ENCODE measurements at places on chromosomes 3 and 15.
A peak's percentile ranks its signal among the peaks of the same experiment; 100 is the strongest.

DNA sequence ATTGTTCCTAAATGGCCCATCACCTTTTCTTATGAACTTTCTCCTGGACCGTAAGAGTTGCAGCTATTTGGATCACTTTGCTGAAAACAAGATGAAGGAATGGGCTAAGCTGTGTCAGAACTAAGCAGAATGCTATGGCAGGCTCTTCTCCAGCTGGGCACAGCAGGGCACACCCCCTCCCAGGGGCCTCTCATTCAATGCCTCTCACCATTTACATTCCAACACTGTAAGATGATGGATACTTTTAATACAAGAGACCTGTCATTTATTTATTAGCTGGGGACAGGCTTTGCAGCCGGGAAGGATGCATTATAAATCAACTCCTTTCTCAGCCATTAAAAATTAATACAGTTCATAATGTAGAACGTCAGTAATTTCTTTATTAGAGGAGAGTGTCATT lies 240.1 kb downstream of the NTRK3 start:
- no peak for DNase-seq

DNA sequence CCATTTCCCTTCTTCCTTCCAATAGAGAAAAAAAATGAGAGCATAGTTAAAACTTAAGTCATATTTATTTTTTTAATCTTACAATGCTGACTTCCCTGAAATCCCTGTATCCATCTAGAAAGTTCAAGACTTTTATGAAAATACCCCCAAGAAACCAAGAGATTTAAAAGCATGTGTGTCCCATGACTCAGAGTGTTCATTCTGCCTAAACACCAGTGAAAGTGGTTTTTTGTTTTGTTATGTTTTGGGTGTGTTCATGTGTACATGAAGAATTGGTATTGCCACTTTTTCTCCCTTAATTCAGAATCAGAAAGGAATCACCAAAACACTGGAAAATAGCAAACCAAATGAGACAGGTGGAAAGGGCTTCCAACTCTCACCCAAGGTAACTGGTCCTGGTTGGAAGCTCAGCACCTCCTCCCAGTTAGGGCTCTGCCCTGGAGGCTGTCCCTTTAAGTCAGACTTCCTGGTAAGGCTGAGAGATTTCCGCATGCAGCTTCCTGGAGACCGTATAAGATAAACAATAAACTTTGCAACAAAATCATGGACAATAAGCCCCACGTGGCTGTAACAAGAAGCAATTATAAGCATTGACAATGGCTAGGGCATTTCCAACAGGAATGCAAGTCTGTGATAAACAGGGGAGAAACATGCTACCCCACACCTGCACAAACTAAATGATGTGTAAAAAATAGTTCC lies 121.9 kb upstream of the ARHGEF3 start:
- DNase-seq, result peak; percentile 63

- DNase-seq, result no peak
Observed at GRCh38 chr3:188296761-188297612, 143.0 kb downstream of the LPP start.

GRCh38 chr3:143172062-143172794 lies 52.7 kb downstream of the CHST2 start:
- DNase-seq, result no peak

GRCh38 chr3:171176244-171176933 lies 149.9 kb upstream of the SLC2A2 start:
- no peak for DNase-seq

DNA sequence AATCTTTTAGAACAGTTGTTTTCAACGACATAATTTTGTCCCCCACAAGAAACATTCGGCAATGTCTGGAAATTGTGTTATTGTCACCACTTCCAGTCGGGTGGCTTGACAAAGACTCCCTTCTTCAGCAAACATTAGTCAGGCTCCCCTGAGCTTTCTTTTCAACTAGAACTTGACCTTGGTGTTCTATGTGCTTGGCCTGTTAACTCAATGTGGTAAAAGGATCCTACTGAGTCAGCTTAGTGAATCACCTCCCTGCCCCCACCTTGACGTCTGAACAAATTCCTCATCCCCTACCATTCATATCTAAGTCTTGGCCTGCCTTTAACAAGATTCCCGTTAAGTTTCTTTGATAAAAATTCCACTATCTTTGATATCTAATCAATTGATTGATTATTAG lies 465.0 kb upstream of the ROBO1 start:
- DNase-seq, result no peak

GRCh38 chr15:98727115-98728040 lies 79.0 kb downstream of the IGF1R start:
- DNase-seq, result no peak
